ENCODE measurements at places on chromosomes 5 and 9.
A peak's percentile ranks its signal among the peaks of the same experiment; 100 is the strongest.

DNA sequence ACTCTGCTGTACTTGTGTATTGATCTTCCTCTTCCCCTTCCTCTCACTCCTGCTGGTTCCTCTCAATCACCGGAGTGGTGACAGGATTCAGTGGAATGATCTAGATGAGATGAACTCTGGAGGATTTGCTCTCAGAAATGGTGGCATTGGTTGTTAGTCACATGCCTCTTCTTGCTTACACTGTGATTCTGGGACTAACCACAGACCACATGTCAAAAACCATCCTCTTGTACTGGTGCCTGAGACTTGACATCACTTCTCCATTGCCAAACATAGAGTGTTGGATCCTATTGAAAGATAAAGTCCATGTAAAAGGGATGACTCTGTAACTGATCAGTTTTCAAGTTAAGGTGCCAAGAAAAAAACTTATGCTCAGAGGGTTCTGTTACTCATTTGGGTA is 506.5 kb downstream of the DMAC1 start:
- DNase-seq: no peak

DNA sequence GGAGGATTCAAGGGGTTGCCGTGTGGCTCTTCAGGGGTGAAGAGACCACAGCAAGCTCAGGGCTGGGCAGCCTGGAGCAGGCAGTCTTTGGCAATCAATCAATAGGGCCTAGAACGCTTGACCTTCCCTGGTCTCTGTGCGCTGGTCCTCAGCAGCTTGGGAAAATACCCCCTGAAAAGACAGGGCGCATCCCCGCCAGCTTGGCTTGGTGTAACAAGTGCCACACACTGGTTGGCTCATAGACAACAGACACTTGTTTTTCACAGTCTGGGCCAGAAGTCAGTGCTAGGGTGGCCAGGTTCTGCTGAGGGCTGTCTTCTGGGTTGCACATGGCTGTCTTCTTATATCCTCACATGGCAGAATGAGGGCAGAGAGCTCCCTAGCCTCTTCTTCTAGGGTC is 141.1 kb downstream of the HSD17B3 start:
- DNase-seq: no peak

DNA sequence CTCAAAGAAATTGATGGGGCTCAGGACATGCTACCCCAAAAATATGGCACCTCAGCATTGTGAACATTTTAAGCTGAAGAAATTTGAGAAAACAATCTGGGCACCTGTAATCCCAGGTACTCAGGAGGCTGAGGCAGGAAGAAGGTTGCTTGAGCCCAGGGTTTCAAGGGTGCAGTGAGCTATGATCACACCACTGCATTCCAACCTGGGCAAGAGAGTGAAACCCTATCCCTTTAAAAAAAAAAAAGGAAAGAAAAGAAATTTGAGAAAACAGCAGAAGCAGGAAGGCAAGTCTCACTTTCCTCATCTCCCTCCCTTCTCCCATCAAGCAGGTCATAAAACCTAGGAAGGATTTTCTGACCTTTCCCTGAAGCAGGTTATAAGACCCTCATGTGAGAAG is 23.6 kb downstream of the TPD52L3 start:
- DNase-seq: no peak

GRCh38 chr5:154850255-154851062 is at the start of gene FAXDC2:
Gene FAXDC2, minus strand, starts transcription at chr5:154850603. Its CDS starts 12,425 bp downstream, at chr5:154838178.
- DNase-seq: peak; percentile 47

GRCh38 chr5:85484982-85485574 is 1100.4 kb upstream of the EDIL3 start:
- no peak for DNase-seq

DNA sequence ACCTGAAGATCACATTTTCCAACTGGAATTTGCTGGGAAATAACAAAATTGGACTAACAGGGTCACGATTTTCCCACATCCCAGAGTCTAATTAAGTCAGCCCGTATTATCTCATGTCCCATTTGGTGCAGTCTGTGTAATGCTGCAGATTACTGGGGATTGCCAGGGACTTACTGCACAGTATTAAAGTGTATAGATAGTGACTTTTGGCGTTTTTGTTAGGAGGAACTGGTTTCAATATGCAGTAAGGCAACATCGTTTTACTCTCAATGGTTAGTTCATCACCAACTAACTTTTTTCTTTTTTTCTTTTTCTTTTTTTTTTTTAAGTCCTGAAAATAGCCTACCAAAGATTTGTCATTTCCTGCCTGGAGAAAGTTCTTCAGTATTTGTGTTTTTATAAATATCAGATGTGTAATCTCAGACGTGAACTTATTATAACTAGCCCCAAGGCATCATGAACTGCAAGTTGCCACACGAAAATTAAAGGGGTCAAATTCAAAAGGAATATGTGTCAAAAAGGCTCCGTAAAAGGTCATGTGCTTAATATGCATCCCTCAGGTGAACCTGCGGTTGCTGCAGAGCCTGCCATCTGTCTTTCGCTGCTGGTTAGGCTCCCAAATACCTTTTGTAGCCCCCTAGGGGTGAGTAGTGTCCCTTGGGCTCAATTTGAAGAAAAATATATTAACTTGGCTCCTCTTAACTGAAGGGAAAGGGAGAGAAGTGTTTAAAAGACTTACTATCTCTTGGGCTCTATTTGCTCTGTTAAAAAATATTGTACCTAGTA is 176.7 kb upstream of the ADAMTSL1 start:
- DNase-seq: no peak

DNA sequence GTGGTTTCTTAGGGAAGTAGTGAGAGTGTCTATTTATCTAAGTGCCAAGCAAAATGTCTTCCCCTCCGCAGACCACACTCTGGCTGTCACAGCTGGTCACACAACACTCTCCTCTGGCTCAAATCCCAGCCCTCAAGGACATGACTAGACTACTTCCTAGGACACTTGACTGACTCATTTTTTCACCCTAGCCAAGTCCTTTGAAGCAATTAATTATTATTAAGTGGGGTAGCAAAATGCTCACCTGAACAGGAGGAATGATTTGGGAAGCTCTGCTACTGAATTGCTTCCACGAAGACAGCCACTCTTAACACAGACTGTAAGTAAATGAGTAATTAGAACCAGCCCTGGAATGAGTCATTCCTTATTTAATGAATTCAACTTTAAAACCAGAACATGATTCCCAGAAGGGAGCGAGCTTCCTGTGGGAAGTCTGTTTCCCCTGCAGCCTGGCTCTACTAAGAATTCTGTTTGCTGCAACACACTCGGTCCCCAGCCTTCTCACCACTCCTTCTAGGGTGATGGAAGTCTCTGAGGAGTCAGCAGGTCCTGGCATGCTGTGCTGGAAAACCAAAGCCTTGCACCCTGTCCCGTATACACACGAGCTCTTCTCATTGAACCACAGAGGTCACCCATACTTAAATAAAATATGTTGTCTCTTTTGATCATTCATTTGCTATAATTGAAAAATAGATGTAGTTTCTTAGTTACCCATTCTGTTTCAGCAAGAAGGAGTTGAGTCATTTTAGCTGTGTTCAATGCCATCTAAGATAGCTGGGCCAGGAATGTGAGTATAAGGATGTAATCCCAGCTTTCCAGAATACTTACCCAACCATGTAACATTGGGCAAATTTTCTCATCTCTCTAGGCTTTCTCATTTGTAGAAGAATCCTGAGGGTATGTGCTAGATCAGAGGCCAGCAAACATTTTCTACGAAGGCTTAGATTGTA is 218.6 kb upstream of the RASEF start:
- no peak for DNase-seq

- no peak for DNase-seq
These were observed 62.7 kb upstream of the PCA3 start for GRCh38 chr9:76701441-76702039.

DNA sequence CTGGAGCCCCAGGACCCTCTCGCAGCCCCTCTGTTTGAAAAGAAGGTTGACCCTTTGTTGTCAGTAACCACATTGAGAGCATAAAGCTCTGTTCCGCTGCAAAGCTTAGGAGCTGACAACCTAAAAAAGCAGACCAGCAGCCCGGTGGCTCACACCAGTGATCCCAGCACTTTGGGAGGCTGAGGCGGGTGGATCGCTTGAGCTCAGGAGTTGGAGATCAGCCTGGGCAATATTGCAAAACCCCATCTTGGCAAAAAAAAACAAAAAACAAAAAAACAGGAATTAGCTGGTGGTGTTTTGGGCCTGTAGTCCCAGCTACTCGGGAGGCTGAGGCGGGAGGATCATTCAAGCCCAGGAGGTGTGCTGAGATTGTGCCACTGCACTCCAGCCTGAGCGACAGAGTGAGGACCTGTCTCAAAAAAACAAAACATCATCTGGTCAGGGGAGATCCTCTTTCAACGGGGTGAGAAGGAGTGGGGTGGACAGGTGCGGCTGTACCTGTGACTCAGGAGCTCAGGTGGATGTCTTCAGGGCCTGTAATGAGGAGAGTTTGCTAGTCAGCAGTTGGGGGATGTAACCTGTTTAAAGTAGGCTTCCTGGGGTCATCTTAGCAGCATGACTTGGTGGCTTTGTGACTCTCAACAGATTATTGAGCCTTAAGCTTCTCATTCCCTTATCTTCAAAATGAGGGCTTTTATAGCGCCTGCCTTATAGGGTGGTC is 694 bp upstream of the REEP2 start:
- DNase-seq: no peak

- DNase-seq: no peak
These were observed 67.3 kb upstream of the STK32A start for GRCh38 chr5:147167529-147167928.

GRCh38 chr9:129717991-129718390 is 34.9 kb downstream of the PTGES start:
- no peak for DNase-seq

DNA sequence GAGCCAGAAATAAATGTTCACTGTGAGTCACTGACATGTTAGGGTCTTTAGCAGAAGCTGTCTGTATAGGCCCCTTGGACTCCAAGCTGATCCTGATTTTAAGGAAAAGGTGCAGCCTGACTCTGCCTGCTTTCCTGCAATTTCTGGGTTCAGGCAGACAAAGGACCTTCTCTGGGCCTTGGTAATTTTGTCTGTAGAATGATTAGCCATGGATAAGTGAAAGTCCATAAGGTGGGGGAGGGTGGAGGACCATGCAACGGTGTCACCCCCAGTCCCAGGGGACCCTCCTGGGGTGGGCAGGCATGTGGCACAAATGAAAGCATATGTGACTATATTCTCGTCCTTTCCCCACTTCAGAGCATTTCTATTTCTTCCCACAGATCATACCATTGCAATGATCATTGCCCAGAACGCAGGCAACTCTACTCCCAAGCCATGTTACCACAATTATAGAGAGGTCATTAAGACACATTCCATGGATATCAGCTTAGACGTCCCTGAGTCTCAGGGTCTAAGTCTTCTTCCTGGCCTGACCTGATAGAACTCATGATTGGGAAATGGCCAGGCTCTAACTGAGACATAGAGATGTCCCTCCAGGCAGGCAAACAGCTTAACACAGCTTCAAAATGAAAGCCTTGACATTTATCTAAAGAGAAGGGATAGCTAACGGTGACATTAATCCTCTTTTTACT is 157.9 kb upstream of the ALDH1B1 start:
- DNase-seq: no peak

- DNase-seq: no peak
These were observed 324.1 kb upstream of the KIF2A start for GRCh38 chr5:61981886-61982285.

GRCh38 chr5:105688227-105688792 is 1982.4 kb downstream of the EFNA5 start:
- DNase-seq: no peak

- DNase-seq: no peak
These were observed 132.9 kb upstream of the CHD1 start for GRCh38 chr5:99061711-99062110.

- DNase-seq: no peak
These were observed 22.0 kb upstream of the EMB start for GRCh38 chr5:50463047-50463446.

DNA sequence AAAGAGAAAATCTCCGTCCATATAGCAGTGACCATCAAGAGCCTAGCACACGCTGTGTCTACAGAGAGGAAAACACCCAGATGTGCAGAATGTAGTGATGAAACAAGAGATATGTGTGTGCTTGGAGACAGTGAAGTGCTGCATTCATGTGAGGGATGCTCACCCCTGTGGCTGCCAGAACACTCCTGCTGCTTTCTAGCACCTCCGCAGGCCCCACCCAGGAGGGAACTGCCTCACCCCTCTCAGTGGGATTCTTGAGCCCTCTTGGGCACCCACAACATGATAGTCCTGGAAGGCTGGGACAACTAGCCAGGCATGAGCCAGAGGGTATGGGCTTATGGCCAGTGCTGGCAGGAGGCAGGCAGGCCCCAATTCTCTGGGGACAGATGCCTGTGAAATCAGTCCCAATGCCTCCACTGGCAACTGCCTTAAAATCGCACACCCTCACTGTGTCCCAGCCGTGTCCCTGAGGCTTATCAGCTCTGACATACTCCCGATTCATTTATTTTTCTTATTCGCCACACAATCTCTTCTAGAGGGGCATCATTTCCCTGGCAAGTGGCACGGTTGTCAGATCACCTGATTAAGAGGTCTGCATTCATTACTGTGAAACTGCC is 73.2 kb upstream of the FSTL4 start:
- DNase-seq: no peak

GRCh38 chr9:137892424-137893191 is 15.0 kb downstream of the CACNA1B start:
- DNase-seq: no peak

GRCh38 chr9:37390759-37391158 is 31.7 kb upstream of the GRHPR start:
- DNase-seq: no peak

GRCh38 chr9:34589636-34590380 is at the start of gene CNTFR:
Gene CNTFR, minus strand, starts transcription at chr9:34589724. Its CDS starts 20,743 bp downstream, at chr9:34568981.
- peak; percentile 74 for DNase-seq

- DNase-seq: no peak
These were observed 96.7 kb upstream of the SEMA6A start for GRCh38 chr5:116671211-116671736.

DNA sequence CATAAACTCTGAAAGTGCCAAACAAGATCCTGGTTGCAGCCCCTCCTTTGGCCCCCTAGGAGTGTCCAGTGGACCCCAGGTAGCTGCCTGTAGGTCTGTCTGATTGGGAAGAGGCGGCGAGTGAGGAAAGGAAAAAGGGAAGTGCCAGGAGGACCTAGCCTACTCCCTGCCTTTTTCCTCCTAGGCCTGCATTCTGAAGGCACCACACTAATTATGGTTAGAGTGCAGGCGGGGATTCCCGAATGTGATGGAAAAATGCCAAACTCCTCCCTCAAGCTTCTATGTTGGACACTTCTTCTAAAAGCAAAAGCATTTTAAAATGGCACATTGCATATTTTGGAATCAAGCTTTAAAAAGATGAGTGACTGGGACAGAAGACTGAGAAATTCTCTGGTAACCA is 83.2 kb upstream of the SMIM15 start:
- no peak for DNase-seq

- no peak for DNase-seq
These were observed 132.7 kb downstream of the PAPPA start for GRCh38 chr9:116286297-116286696.

- DNase-seq: no peak
These were observed 25.7 kb downstream of the CDKN2A start for GRCh38 chr9:21968331-21969010.

- DNase-seq: no peak
These were observed 113.4 kb downstream of the PAPPA start for GRCh38 chr9:116267021-116267420.

DNA sequence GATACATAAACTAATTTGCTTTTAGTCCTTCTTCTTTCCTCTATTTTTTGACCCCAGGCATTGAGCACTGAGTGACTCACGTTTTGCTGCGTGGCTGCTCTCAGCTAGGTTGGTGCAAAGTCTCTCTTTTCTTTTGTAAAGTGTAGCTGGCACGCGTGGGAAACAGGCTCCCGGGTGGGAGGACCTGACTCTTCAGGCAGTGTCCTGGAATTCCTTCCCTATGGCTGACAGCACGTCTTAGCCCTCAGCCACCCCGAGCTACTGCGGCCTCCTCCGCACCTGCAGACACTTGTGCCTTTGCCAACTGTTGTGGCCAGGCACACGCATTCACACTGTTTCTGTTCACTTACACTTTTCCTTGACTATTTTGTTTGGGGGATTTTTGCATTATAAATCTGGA is 877 bp upstream of the SCGB3A1 start:
- no peak for DNase-seq

Measured in substantia nigra (tissue), 51 donors.